Testis (tissue), 5 donors: ENCODE measurements at places on chromosomes 6 and 20.

- DNase-seq: no peak
Observed at GRCh38 chr20:63740070-63740626, 572 bp downstream of the SLC2A4RG start.

GRCh38 chr6:36714511-36714910 lies 16.9 kb downstream of the RAB44 start:
- DNase-seq: no peak

DNA sequence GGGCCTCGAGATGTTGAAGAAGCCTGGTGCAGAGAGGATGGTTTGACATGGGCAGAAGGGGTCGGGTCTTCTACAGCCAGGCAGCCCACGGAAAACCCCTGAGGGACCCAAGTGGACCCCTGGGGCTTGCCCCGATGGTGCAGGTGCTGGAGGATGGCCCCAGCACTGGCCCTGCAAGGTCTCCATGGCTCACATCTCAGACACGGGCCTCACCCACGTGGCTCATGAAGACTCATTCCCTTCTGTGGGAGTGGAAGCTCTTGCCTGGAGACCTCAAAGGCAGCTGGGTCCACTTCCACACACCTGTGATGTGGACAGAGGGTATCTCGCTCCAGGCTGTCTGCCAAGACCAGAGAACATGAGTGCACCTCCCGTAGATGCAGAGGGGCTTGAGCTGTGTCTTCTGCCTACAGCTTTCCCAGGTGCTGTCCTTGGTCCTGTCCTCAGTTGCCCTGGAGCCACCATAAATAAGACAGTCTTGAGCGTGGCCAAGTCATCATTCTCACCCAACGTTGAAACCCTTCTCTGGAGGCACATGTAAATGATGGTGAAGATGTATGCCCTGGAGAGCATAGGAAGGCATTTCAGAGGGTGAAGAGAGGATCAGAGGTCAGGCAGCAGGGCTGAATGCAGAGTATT lies 108.0 kb downstream of the SYNDIG1 start:
- DNase-seq: no peak

- DNase-seq: no peak
Observed at GRCh38 chr20:18316166-18316565, 27.8 kb downstream of the ZNF133 start.

DNA sequence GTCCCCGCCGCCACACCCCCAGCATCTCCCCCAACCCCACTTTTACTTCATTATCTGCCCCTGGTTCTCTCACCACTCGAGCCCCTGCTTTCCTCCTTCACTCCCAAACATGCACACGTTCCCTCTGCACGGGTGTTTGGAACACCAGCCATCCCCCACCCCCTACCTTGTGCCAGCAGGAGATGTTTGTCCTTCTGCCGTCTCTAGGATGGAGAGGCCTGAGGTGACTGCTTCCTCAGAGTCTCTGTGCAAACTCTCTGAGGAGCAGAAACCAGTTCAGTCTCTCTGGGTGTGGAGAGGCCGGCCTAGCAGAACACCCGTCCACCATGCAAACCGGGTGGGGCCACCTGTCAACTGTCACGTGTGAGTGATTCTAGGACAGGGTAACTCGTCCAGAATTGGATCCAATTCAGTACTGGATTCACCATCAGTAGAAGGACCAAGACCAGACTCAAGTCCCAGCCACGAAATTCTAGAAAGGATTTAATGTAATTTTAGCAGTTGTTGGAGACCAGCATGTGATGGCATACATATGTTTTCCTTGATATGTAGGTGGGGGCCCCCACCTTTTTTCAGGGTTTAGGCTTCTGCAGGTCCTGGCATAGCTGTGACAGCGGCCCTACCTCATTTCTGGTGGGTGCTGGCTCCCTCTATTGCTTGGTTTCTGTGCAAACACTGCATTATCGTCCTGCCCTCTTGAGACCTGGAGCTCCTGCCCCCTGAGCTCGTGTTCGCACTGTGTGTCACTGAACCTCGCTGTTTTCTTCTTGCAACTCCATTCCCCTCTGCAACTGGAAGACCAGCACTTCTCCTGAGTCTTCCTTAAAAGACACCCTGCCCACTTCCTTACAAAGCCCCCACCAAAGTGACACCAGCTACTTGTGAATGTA lies at the start of gene RAET1E:
TSS of gene RAET1E (minus strand) at position 259 of the 890 bp plus-strand sequence. CDS start 7,212 bp downstream, outside the sequence.
- DNase-seq: no peak
